Bone marrow (tissue), 2 donors: ENCODE measurements at places on chromosomes 5 and 9.

- DNase-seq = peak; percentile 4
Measured at GRCh38 chr9:104808035-104808614, 44.2 kb downstream of the NIPSNAP3B start.

DNA sequence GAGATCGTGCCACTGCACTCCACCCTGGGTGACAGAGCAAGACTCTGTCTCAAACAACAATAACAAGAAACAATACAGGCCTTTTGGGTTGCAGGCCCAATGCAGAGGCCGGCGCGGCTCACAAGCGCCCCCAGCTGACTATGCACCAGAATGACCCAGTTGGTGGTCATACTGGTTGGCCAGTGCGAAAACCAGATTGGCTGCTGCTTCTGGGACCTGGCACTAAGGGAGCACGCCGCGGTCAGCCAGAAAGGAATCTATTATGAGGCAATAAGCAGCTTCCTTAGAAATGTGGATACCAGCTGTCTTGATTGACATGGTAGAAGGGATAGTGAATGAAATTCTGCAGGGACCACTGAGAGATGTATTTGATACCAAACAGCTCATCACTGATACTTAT, 35.0 kb downstream of the RANBP17 start:
- DNase-seq = no peak

- DNase-seq = no peak
Measured at GRCh38 chr5:136133222-136133921, 727 bp downstream of the SMAD5 start.

DNA sequence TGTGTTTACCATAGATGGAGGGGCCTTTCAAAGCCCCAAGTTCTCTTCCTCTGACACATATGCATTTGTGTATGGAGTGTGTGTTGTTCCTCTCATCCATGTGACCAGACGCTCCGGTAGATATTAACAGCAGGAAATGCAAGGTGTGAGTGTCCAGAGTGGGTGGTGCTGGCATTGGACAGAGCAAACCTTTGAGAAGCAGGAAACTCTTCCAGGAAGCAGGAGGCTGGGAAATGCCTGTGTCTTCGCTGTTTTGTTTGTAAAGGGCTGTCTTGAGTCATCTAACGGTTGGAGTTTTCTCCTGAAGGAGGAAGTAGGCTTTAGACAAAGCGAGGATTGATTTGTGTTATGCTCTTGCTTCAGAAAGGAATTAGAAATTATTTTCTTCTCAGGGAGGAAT, 370.9 kb downstream of the PLK2 start:
- DNase-seq = no peak

GRCh38 chr5:76376148-76376865, 26.8 kb upstream of the IQGAP2 start:
- DNase-seq = peak; percentile 50
